ENCODE measurements at places on chromosomes 2 and 18. TPM values are rescaled to one million over a fixed set of nuclear protein-coding genes. Genes with fewer than 3 reads are reported as not detected.

Gene UGT1A10
- not detected for total RNA-seq

Gene ELOA2
- total RNA-seq: not detected

Gene DCAF17
- total RNA-seq: 17.3 TPM

Gene PCARE
- total RNA-seq: not detected

Gene HRH4
- total RNA-seq: 8.5 TPM

Gene COL5A2
- 0.37 TPM for total RNA-seq

GRCh38 chr2:150429384-150429961 is 58.0 kb downstream of the RND3 start:
- DNase-seq: no peak
- no peak overlapping the region for H3K4me3 ChIP-seq
- H3K4me1 ChIP-seq: no peaks in the 10 kb centered on the region
- no peak overlapping the region for H3K27ac ChIP-seq
- no peaks in the 10 kb centered on the region for H3K36me3 ChIP-seq

DNA sequence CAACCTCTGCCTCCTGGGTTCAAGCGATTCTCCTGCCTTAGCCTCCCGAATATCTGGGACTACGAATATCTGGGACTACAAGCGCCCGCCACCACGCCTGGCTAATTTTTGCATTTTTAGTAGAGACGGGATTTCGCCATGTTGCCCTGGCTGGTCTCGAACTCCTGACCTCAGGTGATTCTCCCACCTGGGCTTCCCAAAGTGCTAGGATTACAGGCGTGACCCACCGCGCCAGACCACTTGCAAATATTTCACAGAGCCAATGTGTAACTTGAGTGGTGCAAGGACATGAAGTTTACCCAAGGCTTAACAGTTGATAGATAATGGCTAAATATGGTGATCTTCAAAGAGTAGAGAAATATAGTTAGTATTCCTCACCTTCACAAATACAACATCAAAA is 14.1 kb upstream of the MTIF2 start:
- H3K4me3 ChIP-seq: peak overlapping the region; percentile 90
- peaks cover 10% of the 10 kb centered on the region for H3K4me1 ChIP-seq
- no peaks in the 10 kb centered on the region for H3K36me3 ChIP-seq
- no peak for DNase-seq
- H3K27me3 ChIP-seq: no peaks in the 10 kb centered on the region

DNA sequence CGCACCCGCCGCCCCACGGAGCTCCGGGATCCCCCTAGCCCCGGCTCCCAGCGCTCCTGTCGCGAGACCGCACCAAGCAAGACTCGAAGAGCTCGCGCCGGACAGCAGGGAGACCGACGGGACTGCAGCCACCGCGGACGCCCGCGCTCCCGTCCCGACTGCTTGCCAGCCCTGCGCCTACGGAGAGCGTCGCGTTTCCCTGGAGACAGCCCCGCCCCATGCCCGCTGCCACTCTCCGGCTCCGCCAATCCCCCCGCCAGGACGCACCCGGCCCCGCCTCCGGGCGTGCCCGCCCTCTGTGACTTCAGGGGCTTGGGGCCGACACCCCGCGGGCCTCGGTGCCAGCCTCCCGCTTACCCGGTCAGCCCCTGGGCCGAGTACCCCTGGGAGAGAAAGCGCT is at the start of gene ANKMY1:
Gene ANKMY1 (minus strand): TSS at position 181 of the 400 bp plus-strand sequence. CDS start 653 bp downstream, outside the sequence.
- H3K27ac ChIP-seq: peak within 1 kb of the TSS; percentile 94
- peak within 1 kb of the TSS; percentile 79 for H3K4me3 ChIP-seq
- H3K4me1 ChIP-seq: peaks cover 41% of the 10 kb centered on the region
- no peaks in the 10 kb centered on the region for H3K36me3 ChIP-seq
- no peaks in the 10 kb centered on the region for H3K27me3 ChIP-seq

DNA sequence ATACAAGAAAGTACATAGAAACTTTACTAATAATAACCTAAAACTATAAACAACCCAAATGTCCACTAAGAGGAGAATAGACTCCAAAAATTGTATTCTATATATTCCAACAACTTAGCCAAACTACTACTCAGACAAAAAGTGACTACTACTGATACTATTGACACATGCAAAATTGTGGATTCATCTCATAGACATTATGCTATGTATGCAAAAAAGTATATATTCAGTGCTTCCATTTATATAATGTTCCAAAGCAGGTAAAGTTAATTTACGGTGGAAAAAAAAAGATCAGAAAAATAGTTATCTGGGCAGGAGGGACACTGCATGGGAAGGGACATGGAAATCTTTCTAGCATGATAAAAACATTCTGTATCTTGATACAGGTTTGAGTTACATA is 62.0 kb upstream of the SRD5A2 start:
- H3K4me3 ChIP-seq: no peak overlapping the region
- DNase-seq: no peak
- no peak overlapping the region for H3K27ac ChIP-seq
- no peaks in the 10 kb centered on the region for H3K36me3 ChIP-seq

GRCh38 chr2:78870343-78870967 is 155.0 kb upstream of the REG3G start:
- H3K4me1 ChIP-seq: no peaks in the 10 kb centered on the region
- H3K4me3 ChIP-seq: no peak overlapping the region
- H3K36me3 ChIP-seq: no peaks in the 10 kb centered on the region

DNA sequence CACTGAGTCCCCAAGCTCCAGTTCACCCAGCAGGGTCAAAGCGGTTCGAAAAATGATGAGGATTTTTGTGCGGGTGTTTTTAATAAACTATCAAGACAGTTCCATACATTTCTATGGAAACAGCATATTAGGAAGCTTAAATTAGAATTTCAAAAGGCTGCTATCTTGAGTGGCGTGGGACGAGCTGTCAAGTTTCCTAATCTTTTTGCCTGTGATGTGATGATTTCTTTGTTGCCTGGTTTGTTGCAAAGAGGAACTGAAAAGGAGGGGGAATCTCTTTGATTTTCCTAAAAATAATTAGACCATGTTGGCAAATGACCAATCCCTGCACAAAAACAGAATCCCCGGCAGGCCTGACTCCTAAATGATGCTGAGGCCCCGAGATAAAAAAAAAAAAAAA is 66.1 kb upstream of the ATG16L1 start:
- no peaks in the 10 kb centered on the region for H3K27me3 ChIP-seq
- H3K4me3 ChIP-seq: no peak overlapping the region
- peaks cover 7% of the 10 kb centered on the region for H3K4me1 ChIP-seq
- DNase-seq: no peak
- peaks cover 17% of the 10 kb centered on the region for H3K36me3 ChIP-seq
- H3K27ac ChIP-seq: no peak overlapping the region

DNA sequence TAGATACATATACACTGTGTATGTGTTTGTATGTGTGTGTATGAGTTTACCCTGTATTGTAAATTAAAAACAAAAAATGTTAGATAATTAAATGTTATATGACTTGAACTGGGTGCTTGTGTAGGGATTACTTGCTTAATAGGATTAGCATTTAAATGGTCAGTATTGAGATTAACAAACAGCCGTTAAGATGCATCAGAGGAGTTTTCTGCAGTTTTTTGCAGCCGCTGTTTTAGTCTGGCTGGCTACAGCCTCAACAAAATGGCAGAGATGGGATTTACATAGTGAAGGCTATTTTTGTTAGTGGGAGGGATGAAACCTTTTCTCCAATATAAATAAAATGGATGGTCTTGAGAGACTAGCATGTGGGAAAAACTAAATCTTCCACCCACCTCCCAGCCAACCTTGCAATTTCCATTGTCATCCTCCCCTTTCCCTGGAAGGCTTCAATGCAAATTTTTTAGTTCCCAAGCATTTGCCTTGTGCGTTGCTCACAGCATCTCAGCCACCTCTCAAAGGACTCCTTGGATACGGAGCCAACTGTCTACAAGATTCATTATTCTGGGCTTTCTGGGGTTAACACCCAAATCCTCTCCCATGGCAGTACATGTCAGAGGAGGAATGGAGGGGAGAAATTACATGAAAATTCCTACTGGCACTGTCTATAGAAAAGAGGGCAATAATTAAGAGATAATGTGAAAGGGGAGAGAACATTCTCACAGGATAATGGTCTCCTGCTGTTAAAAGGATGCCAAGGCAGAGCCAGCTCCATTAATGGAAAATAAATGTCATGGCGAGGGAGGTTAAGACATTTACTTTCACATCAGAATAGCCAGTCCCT is 351.9 kb downstream of the CDH2 start:
- no peak overlapping the region for H3K4me3 ChIP-seq
- H3K4me1 ChIP-seq: no peaks in the 10 kb centered on the region
- no peak overlapping the region for H3K27ac ChIP-seq
- no peak for DNase-seq
- H3K36me3 ChIP-seq: no peaks in the 10 kb centered on the region

- no peak for DNase-seq
- no peaks in the 10 kb centered on the region for H3K27me3 ChIP-seq
- peaks cover 58% of the 10 kb centered on the region for H3K4me1 ChIP-seq
- H3K36me3 ChIP-seq: peaks cover 5% of the 10 kb centered on the region
- peak overlapping the region; percentile 90 for H3K27ac ChIP-seq
Observed at GRCh38 chr2:8312861-8313830, 368.7 kb upstream of the ID2 start.

DNA sequence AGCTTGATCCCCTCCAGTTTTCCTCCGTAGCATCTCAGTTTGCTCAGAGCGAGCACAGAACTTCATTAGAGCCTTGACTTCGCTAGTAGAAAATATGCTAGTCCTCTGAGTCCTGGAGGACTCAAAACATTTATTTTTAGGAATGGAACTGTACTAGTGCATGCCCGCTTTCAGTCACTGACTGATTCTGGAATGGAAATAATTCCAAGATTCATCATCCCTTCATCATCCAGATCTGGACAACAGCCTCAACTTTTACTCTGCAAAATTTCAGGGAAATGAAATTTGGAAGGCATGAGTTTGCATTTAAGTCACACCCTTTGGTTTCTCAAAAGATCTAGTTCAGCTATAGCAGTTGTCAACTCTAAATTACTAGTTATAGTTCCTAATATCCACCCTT is 304.6 kb downstream of the XIRP2 start:
- no peaks in the 10 kb centered on the region for H3K27me3 ChIP-seq
- H3K4me1 ChIP-seq: no peaks in the 10 kb centered on the region
- no peaks in the 10 kb centered on the region for H3K36me3 ChIP-seq
- DNase-seq: no peak

GRCh38 chr18:42530276-42530675 is 575.2 kb downstream of the PIK3C3 start:
- no peak for DNase-seq
- no peaks in the 10 kb centered on the region for H3K27me3 ChIP-seq
- no peak overlapping the region for H3K27ac ChIP-seq
- H3K36me3 ChIP-seq: no peaks in the 10 kb centered on the region
- no peak overlapping the region for H3K4me3 ChIP-seq

- peaks cover 36% of the 10 kb centered on the region for H3K27me3 ChIP-seq
- no peak for DNase-seq
- no peak overlapping the region for H3K4me3 ChIP-seq
- H3K4me1 ChIP-seq: peaks cover 3% of the 10 kb centered on the region
Observed at GRCh38 chr2:109377976-109378375, 235.8 kb downstream of the SEPTIN10 start.

DNA sequence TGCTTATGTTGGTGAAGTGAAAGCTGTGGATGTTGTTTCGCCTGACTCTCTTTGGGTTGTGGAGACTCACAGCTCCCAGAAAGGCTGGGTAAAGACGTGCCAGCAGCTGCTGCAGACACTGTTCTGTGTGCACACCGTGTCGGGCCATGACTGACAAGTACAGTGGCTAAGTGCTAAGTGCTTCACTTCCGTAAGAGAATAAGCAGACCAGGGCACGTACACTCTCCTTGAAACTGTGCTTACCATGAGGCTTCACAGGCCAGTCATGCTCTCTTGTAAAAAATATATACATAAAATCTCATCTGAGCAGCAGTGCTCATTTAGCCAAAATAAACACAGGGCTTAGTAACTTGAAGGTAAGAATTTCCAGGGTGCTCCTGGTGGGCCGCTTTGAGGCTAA is 86.0 kb downstream of the NRP2 start:
- no peaks in the 10 kb centered on the region for H3K36me3 ChIP-seq
- peaks cover 78% of the 10 kb centered on the region for H3K27me3 ChIP-seq
- H3K4me3 ChIP-seq: no peak overlapping the region

DNA sequence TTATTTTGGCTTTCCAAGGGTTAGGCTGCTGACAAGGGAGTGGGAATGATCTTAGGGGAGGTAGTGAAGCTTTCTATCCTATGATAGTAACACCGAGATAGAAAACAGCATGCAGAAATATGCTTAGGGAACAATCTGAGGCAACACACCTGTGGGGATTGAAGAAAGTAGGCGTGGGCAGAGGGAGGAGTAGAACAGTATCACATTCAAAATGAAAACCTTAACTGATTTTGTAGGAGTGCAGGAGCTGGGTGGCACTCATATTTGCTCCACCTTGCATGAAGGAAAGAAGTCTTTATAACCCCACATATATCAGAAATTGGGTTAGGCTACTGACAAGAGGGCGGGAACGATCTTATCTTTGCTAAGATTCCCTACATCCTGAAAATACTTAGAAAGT is 762.2 kb upstream of the CNTNAP5 start:
- no peaks in the 10 kb centered on the region for H3K36me3 ChIP-seq
- H3K4me1 ChIP-seq: no peaks in the 10 kb centered on the region
- DNase-seq: no peak
- H3K27me3 ChIP-seq: no peaks in the 10 kb centered on the region
- no peak overlapping the region for H3K27ac ChIP-seq

DNA sequence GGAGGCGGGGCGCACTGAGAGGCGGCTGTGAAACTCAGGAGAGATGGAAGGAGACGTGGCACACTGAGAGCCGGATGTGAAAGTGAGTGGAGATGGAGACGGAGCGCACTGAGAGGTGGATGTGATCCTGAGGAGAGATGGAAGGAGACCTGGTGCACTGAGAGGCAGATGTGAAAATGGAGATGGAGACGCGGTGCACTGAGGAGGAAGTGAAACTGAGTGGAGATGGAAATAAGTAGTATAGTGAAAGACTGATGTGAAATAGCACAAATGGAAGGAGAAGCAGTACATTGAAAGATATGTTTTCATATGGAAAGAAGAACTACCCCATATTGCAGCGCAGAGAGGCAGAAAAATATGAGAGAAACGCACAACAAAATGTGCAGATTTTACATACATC is 281.6 kb upstream of the RGPD4 start:
- no peaks in the 10 kb centered on the region for H3K27me3 ChIP-seq
- no peaks in the 10 kb centered on the region for H3K4me1 ChIP-seq

GRCh38 chr2:44005846-44006245 is 10.1 kb upstream of the LRPPRC start:
- no peaks in the 10 kb centered on the region for H3K36me3 ChIP-seq
- H3K27ac ChIP-seq: peak overlapping the region; percentile 35
- no peak overlapping the region for H3K4me3 ChIP-seq
- H3K4me1 ChIP-seq: peaks cover 8% of the 10 kb centered on the region
- DNase-seq: no peak

- no peak overlapping the region for H3K4me3 ChIP-seq
- peaks cover 18% of the 10 kb centered on the region for H3K27me3 ChIP-seq
- H3K36me3 ChIP-seq: no peaks in the 10 kb centered on the region
- no peak overlapping the region for H3K27ac ChIP-seq
- no peak for DNase-seq
Observed at GRCh38 chr2:223625652-223626051, 23.5 kb upstream of the SCG2 start.

DNA sequence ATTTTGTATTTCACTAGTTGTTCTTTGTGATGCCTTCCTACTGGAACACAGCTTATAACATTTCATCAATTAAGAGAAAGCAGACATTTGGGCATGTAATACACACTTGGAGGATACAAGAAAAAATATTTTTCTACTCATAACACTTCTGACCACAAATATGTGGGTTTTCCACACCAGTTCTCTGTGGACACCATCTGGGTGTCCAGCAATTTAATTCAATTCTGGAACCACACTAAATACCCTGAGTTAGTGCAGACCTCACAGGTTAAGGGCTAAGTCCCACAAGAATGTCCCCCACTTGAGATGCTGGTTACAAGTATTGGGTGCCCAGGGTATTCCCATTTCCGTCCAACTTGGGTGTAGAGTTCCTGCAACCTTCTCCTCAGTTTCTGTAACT is 91.1 kb upstream of the SKOR2 start:
- H3K4me3 ChIP-seq: no peak overlapping the region
- no peak for DNase-seq
- H3K36me3 ChIP-seq: no peaks in the 10 kb centered on the region
- no peak overlapping the region for H3K27ac ChIP-seq
